NCI-H1417 treated with DMSO at 0.1 percent for 48 hours (cell line): ENCODE measurements at places on chromosomes 12 and 14.

DNA sequence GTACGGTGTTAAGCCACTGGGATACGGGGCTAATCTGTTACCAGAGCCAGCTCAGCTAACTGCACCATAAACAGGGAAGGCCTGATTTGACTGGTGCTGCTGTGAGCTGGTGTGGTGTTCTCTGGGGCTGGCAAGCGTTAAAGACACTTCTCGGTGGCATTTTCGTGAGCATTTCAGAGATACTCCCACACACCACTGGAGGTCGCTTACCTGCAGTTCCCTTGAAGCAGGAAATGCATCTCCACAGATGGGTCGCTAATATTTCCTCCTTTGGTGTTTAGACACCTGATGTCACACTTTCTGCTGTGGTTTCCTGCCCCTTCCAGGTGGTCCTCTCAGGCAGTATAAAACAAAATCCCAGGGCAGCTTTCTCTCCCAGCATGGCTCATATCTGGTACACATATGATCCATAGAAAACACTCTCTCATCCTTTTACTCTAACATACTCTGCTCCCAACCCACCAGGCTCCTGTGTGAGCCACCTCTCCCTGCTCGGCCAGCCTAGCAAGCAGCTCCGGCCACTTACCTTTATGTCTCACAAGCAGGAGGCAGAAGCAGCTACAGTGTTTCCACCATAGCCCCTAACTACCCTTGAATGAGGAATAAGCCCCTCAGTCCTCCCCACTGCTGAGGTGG lies 129.9 kb upstream of the GRIN2B start:
- no peak for DNase-seq

DNA sequence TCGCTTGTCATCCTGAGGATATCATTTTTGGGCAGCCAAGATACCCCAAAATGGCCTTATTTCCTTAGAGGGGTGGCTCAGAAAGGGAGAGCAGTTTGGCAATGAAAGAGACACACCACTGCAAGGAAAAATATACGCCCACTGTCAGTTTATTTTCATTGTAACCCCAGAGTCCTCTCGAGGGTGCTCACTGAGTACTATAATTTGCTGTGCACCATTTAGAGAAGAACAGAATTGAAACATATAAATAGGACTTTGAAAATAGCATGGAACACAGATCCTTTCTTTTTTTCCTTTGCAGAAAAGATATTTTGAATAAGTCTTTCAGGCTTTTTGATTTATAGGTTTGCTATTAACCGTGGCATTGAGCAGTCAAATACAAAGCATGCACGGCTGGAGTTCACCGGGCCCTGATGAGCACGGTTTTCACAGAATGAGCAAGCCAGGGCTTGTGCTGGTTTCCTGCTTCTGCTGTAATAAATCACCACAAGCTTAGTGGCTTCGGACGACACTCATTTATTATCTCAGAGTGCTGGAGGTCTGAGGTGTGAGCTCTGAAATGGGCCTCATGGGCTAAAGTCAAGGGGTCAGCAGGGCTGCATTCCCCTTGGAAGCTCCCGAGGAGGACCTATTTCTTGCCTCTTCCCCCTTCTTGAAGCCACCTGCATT lies 152.3 kb downstream of the ZNF664 start:
- peak; percentile 88 for DNase-seq

GRCh38 chr12:117486840-117487659 lies 125.6 kb upstream of the NOS1 start:
- DNase-seq = no peak

DNA sequence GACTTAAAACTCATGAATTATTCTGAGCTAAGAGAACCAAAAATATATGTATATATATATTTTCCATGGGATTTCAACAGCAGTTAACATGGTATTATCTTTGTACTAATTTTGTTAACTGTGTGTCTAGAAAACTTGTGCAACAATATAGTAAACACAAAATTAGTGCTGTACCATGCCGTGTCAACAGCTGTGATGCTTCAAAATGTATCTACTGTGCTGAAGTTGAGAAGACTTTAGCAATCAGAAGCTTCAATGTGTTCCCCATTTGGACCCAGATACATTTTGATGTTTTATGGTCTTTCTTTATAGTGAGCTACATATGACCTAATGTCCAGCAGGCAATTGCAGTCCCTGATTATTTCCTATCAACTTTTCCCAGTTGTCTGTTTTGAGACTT lies 405.7 kb downstream of the DIO2 start:
- DNase-seq = no peak

DNA sequence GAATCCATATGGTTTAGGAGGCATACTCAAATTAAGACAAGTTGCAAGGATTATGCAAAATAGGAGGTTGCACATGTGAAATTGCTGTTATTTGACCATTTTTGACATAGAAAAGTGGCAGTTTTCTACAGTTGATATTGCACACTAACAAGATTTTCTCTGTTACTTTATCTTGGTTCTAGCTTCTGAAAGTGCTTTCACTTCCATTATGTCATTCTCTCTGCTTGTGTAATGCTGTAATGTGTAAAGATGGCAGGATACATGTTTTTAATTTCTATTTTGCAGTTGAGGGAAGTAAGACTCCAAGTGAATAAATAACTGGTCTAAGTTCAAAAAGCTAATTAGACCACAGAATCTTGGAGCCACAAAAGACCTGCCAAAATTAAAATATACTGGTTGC lies 60.6 kb downstream of the MYRFL start:
- no peak for DNase-seq

DNA sequence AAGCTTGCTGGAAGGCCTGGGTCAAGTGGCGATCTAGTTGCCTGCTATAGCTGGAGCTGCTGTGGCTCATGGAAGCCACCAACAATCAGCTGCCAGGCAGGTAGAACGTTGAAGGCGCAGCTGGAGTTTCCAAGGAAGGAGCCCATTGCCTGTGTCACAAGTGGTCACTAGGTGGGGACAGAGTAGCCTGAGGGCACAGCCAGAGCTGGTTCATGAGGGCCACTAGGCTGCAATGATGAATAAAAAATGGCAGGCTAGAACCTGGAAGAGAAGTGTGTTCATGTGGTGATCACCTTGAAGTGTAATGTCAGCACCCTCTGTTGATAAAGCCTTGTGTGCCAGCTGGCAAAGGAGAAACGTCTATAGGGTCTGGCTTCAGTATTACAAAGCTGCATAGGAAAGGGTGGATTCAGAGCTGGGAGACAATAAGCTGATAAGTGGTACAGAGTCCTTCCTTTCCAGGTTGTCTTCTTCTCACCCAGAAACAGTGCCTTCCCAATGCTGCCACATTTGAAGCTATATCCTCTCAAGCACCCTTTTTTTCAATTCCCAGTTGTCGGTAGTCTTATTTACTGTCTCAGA lies 165.8 kb downstream of the EMP1 start:
- DNase-seq = peak; percentile 22

DNA sequence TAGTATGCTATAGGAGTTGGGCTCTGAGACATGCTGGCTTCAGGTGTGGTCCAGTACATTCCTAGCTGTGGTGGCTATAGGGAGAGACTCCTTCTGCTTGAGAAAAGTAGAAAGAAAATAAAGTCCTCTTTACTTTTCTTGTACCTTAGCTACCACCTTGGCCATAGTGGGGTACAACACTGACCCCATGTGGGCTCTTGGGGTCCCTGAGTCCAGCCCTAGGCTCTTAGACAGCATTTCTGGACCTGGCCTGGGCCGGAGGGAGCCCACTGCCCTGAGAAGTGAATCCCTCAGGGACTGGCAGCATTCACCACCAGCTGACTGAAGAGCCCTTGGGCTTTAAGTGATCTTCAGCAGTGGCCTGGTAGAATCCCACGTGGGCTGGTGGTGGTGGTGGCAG lies 143.1 kb downstream of the SYT10 start:
- no peak for DNase-seq

- no peak for DNase-seq
Measured at GRCh38 chr12:12091977-12092663, 21.4 kb downstream of the BCL2L14 start.

GRCh38 chr12:57479376-57480115 lies at the start of gene ARHGAP9:
TSS of gene ARHGAP9 (minus strand) at chr12:57479866. CDS start at chr12:57479406, 460 bp downstream.
- no peak for DNase-seq

DNA sequence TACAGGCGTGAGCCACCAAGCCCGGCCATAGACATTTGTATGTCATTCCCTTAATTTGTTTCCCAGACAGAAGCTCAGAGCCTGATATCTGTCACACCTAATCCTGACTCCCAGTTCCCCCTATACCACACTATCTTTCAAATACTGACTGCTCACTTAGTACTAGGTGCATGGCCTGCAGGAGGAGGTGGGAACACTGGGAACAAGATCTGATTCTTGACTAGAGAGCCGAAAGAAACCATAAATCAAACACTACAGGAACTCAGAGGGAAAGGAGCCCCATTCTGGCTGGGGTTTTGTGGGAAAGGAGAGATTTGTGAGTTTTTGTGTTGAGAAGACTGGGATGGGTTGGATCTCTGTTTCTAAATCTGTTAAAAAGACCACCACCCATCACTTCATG lies 4.9 kb downstream of the KHNYN start:
- no peak for DNase-seq

DNA sequence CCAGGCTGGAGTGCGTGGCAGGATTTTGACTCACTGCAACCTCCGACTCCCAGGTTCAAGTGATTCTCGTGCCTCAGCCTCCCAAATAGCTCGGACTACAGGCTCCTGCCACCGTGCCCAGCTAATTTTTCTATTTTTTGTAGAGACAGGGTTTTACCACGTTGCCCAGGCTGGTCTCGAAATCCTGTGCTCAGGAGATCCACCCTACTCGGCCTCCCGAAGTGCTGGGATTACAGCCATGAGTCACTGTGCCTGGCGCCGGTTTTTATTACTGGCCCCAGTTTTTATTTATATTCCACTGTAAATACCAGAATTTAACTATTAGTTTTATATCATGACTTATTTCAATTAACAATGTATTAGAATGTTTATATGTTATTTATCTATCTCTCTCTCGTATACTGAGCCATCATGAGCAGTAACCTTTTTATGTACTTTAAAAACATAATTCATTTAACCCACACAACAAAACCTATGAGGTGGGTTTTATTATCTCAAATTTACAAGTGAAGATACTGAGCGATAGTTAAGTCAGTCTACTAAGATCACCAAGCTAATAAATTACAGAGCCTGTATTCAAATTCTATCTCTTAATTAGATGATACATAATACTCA lies 47.8 kb downstream of the HECTD1 start:
- DNase-seq = no peak

DNA sequence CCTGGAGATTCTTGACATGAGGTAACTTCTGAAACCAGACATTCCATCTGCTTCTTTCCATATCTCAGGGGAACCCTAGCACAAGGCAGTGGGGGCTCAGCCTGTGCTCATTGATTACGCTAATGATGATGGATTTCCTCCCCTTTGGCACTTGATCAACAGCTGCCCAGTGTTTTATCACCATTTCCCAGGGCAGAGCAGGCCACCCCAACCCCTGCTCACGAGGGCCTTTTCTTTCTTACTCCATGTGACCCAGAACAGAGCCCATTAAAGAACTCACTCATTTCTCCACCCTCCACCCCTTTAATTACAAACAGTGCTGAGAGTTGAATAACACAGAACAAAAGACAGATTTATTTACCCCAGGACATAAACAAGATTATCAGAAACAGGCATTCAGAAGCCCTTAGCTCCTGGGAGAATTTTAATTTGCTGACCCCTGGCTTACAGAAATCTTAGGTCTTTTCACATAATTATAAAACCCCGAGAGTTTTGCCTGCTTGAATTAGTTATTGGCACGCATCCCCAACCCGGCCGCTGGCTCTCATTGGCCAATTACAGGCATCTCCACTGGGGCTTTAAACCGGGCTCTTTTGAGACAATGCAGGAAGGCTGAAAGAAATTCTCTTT lies 32.0 kb upstream of the CCDC60 start:
- DNase-seq = no peak

- DNase-seq = no peak
Measured at GRCh38 chr12:2688381-2688931, 106.3 kb upstream of the FKBP4 start.

DNA sequence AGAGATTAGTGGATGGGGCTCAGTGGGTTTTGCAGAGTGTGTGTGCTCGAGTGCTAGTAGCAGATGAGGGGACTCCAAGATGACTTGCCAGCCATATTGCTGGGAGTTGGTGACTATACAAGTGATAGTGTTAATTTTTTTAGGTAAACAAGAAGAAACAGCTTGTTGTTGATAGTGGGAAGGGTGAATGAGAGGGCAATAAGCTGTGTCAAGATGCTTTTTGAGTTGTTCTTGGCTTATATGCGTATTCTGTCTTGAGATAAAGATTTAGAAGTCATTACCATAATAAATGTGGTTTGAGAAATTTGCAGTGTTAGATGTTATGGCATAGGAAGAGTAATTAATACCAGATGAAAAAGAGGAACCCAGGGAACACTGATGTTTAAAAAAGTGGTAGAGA lies 75.3 kb downstream of the RCOR1 start:
- DNase-seq = no peak

- no peak for DNase-seq
Measured at GRCh38 chr14:60349663-60350365, 100.8 kb downstream of the PPM1A start.

DNA sequence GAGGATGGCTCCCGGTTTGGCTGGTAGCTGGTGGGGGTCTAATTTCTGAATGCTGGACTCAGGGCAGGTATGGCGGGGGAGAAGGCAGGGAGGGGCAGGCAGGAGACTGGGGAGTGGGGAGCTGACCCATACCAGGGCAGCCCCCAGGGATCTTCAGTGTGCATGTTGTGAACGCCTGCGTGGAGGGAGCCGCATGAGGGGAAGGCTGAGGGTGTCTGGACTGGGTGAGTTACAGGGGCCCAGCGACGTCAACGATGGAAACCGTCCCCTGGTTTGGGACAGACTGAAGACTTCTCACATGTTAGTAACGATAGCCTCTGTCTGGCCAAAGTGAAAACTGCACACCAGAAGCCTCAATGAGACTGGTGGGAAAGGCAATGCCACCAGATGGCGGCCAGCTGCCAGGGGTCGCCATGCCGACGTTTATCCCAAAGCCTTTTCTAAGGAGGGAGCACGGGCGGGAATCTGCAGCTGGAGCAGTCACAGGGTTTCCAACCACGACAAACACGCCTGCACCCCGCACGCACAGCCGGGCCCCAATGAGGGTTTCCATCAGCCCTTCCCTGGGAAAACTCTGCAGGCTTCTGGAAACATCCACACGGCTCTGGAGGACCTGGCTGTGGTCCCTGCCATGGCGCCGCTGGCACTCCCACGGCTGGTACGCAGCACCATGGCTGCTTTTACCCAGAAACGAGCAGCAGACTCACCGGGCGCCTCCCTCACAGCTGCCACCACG lies 14.0 kb downstream of the PGAM5 start:
- DNase-seq = no peak

DNA sequence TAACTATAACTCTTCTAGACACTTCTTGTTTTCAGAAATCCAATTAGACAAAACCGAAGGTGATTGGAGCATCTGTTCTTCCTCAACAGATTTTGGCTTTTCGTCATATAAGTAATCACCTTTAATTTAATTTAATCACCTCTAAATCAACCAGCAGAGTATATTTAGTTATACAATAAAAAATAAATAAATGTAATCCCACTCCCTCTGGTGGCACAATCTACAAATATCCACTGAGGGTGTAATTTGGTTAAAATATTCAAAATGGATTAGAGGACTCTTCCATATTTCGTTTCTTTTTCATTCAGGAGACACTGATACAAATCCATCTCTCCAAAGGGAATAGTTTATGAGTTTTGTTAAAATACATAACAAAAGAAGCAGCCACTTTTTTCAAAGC lies 18.3 kb upstream of the SLC35F4 start:
- DNase-seq = no peak

- no peak for DNase-seq
Measured at GRCh38 chr12:129696405-129696804, 207.4 kb downstream of the TMEM132D start.

GRCh38 chr12:63917864-63918799 lies 73.6 kb downstream of the SRGAP1 start:
- DNase-seq = no peak

GRCh38 chr12:124333724-124334123 lies 38.8 kb downstream of the RFLNA start:
- DNase-seq = no peak
